ENCODE measurements at places on chromosomes 5 and 9.

GRCh38 chr5:54927097-54927746 is 58.2 kb downstream of the ESM1 start:
- no peak for DNase-seq

DNA sequence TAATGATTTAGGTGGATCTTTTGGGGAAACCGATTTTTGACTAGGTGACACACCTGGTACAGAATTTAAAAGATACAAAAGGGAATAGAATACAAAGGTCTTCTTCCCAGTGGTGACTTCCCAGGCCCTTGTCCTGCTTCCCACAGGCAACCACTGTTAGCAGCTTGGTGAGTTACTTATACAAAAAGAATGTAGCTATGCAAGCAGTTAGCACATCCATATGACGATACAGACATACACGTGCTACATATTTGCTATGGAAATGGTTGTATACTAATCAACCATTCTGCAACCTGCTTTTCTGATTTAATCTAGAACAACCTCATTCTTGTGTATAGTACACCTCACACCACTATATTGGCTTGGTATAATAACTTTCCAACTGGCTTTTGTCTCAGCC is 51.0 kb downstream of the OTULIN start:
- no peak for DNase-seq

DNA sequence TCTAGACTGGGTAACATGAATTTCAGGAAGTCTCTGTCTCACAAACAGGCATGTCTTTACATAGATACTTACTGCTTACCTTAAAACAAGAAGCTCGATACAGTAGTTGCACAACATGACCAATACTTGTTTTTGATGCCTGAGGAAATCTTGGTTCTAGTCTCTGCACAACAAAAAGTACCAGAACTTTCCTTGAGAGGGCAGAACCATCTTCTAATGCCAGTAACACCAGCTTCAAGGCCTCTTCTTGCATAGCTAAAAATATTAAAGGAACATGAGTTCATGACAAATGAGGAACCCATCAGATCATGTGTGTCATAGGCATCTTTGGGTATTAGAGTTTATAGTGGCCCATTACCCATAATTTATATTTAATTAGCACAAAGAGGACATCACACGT is 22.0 kb downstream of the RC3H2 start:
- no peak for DNase-seq

- DNase-seq: no peak
Measured at GRCh38 chr9:89363921-89364665, 45.8 kb downstream of the SECISBP2 start.

GRCh38 chr9:81823672-81824554 is 104.3 kb upstream of the SPATA31D4 start:
- no peak for DNase-seq

DNA sequence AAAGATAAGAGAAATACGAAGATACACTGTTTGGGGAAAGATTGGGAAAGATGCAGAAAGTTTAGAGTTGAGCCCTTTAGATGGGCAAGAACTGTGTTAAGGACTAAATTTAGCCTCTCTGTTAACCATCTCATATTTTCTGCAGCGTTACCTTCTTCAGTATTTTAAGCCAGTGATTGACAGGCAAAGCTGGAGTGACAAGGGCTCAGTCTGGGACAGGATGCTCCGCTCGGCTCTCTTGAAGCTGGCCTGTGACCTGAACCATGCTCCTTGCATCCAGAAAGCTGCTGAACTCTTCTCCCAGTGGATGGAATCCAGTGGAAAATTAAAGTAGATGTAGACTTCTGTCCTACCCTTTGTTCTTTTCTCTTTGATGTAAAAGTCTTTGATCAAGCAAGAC is 26.4 kb upstream of the LNPEP start:
- no peak for DNase-seq

- no peak for DNase-seq
Measured at GRCh38 chr5:38117784-38118479, 140.4 kb upstream of the EGFLAM start.

DNA sequence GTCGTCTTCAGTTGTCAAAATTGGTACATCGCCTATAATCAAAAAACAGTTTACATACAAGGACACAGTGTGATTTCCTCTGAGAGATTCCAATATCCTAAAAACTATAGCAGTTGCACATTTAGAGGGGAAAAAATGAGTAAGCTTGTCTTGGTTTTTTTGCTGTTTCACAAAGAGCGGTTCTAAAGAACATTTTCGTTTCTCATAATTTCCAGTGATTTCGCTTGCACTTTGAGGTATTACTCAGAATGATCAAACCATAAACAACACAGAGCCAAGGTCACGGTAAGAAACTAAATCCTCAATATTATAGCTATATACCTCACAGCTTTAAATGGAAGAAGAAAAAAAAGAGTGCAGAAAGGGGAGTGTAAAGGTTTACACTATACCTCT is 861 bp downstream of the MTX3 start:
- no peak for DNase-seq

- no peak for DNase-seq
Measured at GRCh38 chr5:92268343-92268742, 885.2 kb upstream of the ARRDC3 start.

DNA sequence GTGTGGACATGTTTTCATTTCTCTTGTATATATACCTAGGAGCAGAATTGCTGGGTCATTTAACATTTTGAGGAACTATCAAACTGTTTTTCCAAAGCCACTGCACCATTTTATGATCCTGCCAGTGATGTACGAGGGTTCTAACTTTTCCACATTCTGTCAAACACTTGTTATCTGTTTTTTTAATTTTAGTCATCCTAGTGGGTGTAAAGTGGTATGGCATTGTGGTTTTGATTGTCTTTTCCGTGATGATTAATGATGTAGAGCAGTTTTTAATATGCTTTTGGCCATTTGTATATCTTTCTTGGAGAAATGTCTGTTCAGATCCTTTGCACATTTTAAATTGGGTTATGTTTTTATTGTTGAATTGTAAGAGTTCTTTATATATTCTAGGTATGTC is 107.0 kb downstream of the MELK start:
- DNase-seq: no peak

DNA sequence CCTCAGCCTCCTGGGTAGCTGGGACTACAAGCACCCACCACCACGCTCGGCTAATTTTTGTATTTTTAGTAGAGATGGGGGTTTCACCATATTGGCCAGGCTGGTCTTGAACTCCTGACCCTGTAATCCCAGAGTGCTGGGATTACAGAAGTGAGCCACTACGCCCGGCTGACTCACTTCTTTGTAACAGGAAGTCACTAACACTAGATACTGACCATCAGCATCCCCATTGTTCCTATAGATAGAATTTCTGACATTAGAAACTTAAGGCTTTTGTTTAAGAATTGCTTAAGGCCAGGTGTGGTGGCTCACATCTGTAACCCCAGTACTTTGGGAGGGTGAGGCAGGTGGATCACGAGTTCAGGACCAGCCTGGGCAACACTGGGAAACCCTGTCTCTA is 42.2 kb downstream of the LEAP2 start:
- no peak for DNase-seq

DNA sequence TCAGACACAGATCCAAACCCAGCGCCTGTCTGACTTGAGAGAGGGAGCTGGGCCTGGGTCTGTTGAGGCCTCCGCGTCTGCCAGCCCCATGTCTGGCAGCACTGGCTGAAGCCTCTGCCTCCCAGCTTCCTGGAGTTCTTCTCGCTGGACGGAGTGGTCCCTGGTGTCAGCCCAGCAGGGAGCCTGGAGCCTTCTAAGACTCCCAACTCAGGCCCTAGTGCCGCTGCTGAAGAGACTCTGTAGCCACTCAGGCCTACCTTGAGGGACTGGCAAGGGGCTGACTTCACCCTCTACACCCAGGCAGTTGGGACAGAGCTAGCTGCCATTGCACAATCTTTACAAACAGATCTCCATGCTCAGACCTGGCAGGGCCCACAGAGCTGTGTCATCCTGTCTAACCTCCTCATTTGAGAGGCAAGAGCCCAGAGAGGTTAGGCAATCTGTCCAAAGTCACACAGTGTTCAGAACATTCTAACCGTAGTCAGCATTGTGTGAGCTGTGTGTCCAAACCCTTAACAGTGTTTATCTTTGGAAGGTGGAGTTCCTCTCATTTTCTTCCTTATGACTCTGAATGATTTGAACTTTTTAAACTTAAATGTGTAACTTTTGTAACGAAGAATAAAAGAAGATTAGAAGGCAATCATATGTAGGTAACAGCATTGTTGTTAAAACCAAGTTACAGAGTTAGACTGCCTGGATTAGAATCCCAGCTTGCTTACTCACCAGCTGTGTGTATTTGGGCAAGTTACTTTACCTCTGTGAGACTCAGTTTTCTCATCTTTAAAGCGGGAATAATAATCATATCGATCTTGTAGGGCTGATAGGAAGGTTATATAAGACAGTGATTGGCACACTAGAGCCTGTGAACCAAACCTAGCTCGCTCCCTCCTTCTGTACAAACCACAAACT is 4.6 kb upstream of the DUSP1 start:
- no peak for DNase-seq

GRCh38 chr9:98775831-98776441 is 20.4 kb downstream of the ANKS6 start:
- DNase-seq: peak; percentile 65

Measured in H54 (cell line).